ENCODE measurements at places on chromosomes 6 and 20.
A peak's percentile ranks its signal among the peaks of the same experiment; 100 is the strongest.

GRCh38 chr6:89862698-89863097 is 31.6 kb upstream of the GJA10 start:
- no peak for DNase-seq

DNA sequence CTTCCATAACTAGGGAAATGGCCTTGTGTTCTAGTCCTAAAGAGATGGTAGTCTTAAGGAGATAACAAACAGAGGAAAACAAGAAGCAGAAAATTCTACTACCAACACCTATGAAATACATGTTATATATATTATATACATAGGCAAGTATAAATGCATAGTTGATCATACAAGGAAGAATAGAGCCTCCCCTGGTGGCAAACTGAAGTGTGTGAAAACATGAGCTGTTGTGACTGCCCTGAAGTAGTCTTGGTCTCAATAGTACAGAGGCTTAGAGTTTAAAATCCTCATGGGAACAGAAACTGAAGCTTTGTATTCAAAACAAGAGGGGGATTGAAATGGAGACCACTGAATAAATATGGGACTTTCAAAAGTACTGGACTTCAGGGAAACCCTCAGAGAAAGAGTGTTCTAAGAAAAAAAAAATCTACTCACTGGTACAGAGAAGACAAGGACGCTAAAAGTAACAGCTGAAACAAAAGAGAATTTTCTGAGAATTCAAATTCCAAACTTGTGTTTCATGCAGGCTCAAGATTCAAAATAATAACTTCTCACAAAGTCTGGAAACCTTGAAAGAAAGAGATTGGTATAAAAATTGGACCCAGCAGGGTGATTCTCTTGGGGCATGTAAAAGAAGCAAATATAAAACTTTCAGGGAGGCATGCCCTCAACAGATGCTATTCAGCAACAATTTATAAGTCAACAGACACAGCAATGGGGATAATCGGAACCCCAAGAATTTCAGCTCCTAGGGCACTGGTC is 59.7 kb upstream of the SAMD3 start:
- DNase-seq: peak; percentile 6

GRCh38 chr20:37846573-37846972 is 56.4 kb upstream of the VSTM2L start:
- no peak for DNase-seq

DNA sequence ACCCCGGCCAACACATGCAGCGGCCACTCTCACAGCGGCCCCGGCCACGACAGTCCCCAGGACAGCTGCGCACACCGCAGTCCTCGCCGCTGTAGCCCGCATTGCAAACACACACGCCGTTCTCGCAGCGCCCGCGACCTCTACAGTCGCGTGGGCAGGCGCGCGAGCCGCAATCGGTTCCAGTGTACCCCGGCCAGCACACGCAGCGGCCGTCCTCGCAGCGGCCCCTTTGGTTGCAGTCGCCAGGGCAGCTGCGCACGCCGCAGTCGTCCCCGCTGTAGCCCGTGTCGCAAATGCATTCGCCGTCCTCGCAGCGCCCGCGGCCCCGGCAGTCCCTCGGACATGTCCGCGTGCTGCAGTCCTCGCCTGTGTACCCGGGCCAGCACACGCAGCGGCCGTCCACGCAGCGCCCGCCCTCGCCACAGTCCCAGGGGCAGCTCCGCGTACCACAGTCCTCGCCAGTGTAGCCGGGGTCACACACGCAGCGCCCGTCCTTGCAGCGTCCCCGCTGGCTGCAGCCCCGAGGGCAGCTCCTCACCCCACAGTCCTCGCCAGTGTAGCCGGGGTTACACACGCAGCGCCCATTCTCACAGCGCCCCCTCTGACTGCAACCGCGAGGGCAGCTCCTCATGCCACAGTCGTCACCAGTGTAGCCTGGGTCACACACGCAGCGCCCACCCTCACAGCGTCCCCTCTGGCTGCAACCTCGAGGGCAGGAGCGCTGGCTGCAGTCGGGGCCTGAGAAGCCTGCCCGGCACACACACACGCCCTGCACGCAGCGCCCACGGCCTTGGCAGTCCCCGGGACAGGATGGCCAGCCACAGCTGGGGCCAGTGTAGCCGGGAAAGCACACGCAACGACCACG is 12.5 kb downstream of the TNXB start:
- no peak for DNase-seq

DNA sequence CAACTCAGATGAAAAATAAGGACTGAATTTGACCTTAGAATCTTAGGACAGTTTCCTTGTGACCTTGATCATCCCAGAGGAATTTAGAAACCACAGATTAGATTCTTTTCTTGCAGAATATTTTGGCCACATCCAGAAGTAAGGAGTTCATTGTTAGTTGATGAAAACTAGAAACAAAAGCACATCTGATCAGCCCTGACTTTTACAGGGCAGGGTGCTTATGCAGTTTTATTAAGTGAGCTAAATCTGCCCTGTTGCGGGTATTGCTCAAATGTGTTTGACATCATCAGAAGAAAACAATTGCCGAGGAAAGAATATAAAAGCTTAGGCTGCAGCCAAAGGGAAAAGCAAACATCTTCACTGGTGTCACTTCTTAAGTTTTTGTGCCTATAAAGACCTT is 100.8 kb downstream of the MTFR2 start:
- no peak for DNase-seq

GRCh38 chr6:39980839-39981580 is 46.7 kb upstream of the MOCS1 start:
- peak; percentile 75 for DNase-seq

DNA sequence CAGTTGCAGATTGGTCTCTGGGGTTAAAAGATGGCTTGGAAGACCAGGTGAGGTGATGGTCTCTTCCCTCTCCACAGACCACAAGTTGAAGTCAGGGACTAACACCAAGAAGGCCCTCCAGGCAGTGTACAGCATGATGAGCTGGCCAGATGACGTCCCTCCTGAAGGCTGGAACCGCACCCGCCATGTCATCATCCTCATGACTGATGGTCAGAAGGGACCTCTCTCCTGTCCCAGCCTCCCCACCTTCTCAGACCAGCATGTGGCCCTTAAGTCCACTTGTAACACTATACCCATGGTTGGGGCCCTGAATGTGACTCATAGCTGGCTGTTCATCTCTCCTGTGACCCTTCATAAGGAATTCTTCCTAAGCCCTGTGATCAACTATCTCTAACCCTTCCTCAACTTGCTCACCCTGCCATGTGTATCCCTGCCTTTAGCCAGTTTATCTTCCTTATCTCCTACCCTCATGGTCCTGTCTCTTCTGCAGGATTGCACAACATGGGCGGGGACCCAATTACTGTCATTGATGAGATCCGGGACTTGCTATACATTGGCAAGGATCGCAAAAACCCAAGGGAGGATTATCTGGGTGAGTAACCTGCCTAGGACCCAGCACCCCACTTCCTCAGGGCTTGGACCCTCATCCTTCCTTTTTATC is 3.0 kb downstream of the CFB start:
- no peak for DNase-seq

GRCh38 chr20:48189181-48189580 is 403.9 kb upstream of the SULF2 start:
- DNase-seq: peak; percentile 7

DNA sequence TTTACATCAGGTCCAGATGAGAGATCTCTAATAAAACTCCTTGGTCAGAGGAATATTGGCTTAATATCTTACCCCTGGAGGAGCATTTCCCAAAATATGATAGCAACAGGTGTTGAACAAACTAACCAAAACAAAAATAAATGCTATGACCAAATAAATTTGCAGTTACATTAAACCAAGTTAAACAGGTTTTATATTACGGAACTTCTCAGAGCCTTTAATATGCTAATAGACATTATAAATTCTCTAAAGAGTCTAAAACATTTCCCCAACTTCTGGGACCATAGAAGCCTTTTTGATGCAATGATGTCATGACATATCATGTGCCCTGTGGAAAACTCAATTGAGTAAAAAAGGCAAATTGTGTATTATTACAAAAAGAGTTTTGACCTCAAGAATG is 90.9 kb upstream of the ARMC2 start:
- no peak for DNase-seq

DNA sequence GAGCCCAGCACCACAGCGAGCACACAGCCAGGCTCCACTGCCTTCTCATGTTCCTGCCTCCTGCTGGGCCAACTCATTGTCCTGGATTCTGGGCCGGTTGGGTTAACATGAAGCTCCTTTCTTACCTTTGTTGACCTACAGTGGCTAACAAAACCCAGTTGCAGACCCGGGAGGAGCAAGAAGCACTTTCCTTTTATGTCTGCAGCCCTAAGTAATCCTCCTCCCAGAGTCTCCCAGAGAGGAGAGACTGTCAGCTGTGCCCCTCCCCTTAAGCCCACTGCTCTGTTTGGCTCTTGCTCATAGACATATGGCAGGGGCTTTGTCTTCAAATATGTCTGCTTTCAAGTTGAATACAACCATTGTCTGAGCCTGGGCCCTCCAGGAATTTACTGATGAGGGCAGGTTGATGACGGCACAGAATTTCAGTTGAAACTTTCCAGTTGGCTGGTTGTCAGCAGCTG is 55.2 kb downstream of the PSMB1 start:
- DNase-seq: no peak

GRCh38 chr6:28648878-28649375 is 123.2 kb downstream of the GPX5 start:
- no peak for DNase-seq

- no peak for DNase-seq
Measured at GRCh38 chr6:155408981-155409380, 46.7 kb downstream of the NOX3 start.

DNA sequence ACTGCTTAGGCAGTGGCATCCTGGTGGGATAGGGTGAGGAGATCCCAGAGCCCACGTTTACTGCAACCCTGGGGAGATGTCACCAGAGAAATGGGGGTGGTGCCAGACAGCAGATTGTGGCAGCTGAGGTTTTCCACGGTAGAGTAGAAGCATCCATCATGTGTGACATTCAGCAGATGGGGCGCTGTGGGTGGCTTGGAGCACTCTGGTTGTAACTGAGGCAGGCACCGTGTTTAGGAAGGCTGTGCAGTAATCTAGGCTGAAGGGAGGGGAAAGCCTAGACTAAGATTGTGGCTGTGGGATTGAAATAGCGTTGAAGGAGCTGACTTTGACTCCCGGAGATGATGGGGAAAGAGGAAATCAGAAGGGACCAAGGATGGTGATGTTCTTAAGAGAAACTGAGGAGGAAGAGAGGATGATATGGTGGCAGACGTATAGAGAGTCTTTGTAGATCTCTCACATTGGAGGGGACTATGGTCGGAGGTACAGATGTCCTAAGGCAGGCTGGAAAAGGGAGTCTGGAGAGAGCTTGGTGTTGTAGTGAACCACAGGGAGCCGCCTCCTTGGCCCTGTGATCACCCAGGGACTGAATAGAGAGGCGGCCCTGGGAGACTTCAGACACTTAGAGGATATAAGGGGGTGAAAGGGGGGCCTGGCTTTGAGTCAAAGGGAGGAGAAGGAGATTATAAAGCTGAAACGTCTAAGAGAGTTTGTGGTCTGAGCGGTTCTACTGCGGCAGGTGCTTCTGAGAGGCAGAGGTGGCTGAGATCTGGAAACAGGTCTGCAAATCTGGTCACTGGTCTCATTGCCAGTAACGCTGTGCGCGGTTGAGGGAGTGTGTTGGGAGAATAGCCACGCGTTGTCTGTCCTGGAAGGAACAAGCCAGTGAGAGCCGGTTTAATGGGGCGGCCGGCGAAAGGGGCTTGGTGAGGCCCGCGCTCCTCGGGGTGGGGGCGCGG is 792 bp upstream of the MICA start:
- DNase-seq: peak; percentile 41

- DNase-seq: no peak
Measured at GRCh38 chr6:30942338-30943060, 1.7 kb downstream of the MUCL3 start.

DNA sequence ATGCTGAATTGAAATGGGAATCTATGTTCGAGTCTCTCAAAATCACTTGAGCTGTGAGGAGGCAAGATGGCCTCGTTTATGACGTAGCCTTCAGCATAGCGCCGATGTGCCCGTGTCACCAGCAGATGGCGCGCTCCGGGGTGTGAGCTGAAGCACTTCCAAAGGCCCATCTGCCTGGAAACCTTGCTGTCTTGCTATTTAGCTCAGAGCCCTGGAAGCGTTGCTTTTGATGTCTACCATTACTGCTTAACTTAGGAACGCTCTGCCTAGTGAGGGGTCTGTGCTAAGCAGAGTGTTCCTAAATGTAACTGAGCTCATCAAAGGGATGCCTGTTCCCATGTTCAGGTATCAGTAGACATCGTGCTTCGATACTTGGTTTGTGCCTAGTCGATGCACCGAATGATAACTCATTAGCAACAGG is 67.7 kb downstream of the SYCP2L start:
- peak; percentile 69 for DNase-seq

DNA sequence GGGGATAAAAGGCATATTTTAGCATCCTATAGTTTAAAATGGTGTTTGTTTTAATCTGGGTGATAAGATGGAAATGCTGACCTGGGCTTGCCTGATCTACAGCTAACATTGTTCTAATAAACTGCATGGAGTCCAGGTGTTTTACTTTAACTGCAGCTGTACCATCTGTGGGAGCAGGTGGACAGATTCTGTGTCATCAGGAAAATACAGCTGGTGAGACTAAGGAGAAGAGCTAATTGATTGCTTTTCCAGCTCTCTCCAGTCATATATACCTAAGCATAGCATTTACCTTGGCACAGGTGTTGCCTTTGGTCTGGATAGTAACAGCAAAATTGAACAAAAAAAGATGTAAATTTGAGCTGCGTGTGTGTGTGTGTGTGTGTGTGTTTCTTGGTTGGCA is 31.6 kb downstream of the CBFA2T2 start:
- DNase-seq: no peak

DNA sequence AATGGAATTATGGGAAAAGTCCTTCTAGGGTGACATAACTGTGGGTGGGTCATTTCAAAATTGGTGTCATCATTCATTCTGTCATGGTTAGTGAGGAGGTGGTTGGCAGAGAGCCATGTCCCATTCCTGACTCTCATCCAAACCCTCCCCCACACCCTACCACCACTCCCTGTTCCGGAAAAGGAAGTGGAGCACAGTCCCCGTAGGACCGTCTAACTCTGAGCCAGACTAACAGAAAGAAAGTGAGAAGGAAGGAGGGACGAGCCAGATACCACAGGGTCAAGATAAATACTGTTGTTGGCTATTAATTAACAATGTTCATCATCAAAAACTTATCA is 4.8 kb downstream of the TRIM10 start:
- no peak for DNase-seq

DNA sequence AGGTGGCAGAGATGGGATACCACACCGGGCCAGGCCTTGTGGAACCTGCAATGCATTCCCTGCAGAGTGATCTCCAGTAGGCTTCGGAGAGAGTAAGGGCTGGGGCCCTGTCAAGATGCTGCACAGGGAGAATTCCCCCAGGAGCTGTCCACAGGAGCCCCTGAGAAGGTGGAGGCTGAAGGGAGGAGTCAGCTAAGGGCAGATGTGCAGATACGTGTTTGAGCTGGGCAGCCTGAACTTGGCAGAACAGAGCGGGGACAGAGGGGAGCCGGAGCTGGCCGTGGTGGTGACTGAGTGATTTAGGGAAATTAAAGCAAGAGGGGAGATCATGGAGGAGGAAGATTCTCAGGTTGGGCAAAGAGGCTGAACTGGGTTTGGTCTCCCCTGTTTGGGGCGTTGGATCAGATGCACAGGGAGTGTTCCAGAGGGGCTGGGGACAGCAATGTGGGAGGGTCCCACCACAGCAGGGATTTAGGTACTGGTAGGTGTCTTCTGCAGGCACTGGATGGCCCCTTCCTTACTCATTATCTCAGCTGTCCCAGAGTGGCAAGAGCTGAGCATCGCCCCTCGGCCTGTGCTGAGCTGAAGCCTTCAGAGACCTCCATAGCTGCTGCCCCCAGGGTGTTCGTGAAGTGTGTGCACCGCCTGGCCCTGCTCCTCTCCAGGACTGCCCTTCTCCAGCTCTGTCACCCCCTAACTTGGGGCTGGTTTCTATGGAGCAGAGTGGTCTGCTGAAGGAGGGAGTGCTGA is 3.8 kb upstream of the NCR2 start:
- DNase-seq: no peak

All from Jurkat, Clone E6-1 (cell line).